CD4-positive, alpha-beta memory T cell (primary cell): ENCODE measurements at places on chromosomes 16 and 17.
A peak's percentile ranks its signal among the peaks of the same experiment; 100 is the strongest.

GRCh38 chr17:79406316-79406715, 204.5 kb downstream of the RBFOX3 start:
- no peak for DNase-seq

DNA sequence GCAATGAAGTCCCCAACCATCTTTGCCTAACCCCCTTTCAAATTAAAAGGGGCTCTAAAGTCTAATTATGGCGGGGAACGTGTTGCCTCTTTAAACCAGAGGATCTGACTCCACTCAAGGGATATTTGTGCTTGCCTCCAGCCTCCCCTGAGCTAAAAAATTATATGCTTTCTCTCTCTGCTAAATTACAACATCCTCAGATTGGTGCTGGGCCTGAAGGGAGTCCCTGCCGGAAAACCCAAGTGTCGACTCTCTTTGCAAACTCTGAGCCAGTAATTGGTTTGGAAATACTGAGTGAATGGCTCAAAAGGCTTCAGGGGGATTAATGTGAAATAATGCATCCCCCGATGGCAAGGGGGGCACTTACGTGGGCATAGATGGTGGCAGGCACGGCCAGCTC, 208.5 kb upstream of the TNRC6C start:
- DNase-seq, result no peak

GRCh38 chr16:65469116-65469515, 347.3 kb upstream of the CDH11 start:
- DNase-seq, result no peak

- no peak for DNase-seq
Observed at GRCh38 chr17:19344311-19345066, 18.0 kb downstream of the B9D1 start.

DNA sequence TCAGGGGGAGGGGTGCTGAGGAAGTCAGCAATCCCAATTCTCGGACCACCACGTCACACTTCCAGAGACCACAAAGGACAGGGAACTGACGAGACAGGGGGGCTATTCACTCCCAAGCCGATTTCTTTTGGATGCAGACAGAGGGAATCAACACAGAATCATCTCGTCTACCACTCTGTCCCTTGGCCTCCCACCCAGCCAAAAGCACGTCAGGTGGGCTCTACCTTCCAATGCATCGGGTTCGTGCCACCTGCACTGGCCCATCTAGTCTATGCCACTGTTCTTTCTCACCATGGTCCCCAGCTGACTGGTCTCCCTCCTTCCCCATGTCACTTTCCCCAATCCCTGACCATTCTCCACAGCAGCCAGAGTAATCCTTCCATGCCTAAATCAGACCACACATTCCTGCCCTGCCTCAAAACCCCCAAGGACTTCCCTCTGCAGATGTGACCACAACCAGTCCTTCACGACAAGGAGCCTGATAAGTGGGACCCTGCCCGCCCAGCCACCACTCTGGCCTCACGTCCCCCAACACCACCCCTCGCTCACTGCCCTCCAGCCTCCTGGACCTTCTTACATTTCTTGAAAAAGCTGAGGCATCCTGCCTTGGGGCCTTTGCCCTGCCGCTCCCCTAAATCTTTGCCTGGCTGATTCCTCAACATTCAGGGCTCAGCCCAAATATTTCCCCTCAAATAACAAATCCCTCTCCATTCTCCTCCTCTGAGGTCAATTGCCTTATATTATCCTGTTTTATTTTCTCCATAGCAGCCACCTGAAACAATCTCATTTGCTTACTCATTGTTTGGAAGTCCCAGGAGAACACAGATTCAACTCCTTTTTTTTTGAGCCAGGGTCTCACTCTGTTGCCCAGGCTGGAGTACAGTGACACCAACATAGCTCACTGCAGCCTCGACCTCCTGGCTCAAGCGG, 70.4 kb downstream of the IL21R start:
- no peak for DNase-seq

GRCh38 chr16:2004795-2005517, 4.7 kb downstream of the ZNF598 start:
- no peak for DNase-seq

DNA sequence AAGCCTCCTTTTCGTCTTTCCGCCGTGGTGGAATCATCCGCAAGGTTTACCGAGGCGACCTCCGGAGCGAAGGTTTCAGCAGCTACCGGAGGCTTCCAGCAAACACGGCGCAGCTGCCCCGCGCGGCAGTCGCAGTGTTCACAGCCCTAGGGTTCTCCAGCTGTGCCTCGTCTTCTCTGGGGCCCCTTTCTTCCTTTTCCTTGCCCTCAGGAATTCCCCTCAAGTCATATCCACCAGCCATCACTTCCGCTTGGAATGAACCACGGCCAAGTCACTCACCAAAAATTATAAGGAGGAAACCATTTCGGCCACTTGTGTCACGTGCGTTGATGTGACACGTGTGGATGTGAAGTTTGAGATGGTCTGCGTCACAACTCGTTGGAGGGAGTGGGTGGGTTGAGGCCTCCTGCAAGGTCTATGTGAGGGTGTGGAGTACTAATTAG, 636 bp upstream of the ERN1 start:
- DNase-seq, result no peak

DNA sequence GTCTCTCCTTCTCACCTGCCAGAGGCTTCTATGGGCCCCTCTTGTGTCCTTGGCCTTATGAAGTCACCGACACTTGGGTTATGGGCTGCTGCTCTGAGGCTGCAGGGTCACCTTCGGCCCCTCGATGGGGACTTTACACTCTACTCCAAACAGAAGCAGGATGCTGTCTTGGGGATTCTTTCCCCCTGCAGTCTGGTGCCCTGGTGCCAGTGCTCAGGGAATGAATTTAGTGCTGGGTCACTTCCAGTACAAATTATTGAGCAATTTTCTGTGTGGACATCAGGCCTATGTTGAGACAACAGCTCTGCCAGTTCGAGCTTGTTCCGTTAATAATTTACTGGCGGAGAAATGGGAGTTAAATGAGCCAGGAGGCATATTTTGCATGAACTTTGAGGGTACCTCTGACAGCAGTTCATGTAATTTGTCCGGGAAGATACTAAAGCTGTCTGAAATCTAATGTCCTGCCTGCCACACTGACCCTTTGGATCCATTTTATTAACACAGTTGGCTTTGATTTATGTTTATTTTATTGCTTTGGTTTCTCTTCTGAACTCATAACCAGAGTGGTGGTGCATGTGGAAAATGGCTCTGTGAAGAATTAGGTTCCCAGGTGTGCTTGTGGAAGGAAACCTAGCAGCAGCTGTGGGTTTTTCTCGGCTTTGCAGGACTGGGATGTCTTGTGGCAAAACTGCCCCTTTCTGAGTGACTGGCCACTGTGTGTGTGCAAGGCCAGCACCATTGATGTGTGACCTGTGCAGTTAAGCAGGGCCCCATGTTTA, 34.1 kb upstream of the DHX8 start:
- no peak for DNase-seq

DNA sequence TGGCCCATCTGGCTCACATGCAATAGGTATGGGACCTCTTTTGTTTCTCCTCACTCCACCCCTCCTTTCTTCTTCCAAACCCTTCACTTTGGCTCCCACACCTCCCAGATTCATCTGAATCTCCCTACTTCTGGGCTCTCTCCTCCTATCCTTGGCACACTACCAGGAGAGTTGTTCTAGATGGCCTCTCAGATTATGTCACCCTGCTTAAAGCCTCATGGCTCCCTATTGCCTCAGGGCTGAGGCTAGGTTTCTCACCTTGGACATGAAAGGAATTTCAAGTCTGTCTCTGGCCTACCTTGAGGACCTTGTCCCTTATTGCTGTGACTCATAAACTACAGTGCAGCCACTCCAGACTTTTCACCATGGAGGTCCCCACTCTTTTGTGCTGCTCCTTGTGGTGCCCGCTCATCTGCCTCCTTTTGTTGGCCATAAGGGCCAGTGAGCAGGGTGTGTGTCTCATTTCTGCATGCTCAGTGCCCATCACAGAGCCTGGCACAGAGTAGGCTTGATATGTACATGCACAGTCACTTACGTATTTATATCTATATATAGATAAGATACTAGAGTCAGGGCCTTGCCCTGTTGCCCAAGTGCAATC, 1.0 kb upstream of the MFAP4 start:
- DNase-seq, result no peak

- DNase-seq, result no peak
Observed at GRCh38 chr16:54648575-54648974, 282.1 kb upstream of the IRX5 start.

GRCh38 chr16:23786964-23787561, 32.2 kb downstream of the CHP2 start:
- DNase-seq, result no peak

DNA sequence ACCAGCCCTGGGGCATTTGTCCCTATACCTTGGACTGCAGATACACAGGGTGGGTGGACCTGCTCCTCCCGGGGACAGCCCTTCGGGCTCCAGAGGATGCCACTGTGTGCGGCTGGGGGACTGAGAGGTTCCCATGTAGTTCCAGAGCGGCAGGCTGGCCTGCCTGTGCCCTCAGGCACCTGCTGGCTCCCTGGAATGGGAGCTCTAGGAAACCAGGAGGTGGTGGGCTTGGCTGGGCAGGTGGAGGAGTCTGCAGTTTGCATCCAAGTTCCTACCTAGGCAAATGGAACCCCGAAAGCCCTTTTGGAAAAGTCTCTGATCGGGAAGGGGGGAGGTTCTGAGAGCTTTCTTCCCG, 982 bp downstream of the DBNDD1 start:
- DNase-seq, result no peak

DNA sequence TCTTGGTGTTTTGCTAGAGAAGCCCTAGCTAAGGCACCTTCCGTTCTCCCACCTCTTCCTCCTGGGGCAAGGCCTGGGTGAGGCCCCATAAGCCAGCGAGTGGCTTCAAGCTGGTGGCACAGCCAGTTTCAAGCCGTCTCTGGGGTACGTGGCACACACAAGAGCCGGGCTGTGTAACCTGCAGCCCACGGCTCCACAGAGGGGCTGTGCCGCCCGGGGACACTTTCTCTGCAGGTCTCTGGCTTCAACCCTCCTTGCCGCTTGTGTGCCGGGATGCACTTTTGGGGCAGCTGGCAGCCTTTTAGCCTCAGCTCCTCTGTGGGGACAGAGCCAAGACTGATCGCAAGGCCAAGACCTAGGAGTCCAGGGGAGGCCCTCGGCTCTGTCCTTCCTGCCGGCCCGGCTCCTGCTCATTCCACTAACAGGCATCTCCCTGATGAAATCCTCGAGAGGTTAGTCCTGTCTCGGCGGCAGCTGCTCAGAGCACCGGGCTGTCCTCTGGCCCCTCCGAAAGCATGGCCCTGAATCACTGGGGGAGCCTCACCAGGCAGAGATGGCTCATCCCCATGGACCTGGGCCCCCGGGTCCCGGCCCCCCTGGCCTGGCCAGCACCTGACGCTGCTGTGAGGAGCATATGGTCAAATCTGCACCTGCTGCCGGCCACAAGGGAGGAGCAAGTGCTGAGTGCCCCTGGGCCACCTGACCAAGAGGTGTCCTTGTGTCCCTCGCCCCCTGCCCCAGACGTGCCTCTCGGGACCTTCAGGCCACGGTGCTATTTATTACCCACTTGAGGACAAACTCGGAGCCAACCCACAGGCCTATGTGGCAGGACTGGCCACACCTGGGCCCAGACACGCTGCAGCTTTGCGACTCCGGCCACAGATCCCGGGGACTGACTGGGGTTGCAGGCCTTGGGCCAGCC, 98.5 kb downstream of the METRNL start:
- DNase-seq, result no peak

DNA sequence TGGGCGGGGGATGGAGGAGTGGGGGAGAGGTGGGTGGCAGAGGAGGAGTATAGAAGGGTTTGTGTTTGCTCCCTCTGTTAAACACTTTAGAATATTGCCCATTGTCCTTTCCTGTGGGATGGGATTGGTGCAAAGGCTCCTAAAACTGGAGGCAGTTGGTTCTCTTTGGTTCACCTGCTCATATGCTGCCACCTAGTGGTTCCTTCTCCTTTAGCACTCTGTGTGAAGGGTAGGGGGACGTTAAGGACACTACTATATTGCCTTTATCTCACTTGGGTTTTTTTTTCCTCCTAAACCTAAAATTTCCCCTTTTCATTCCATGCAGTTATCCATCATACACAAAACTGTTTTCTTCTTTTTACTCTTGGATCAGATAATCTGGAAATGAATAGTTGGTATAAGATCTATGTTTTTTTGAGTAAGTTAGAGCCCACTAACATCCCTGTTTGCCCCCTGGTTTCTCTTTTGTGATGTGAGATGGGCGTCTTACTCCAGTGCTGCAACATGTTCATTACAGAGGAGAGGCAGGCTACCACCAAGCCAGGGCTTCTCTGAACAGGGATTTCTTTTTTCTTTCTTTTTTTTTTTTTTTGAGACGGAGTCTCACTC, 23.8 kb downstream of the SNX11 start:
- DNase-seq, result peak; percentile 50

DNA sequence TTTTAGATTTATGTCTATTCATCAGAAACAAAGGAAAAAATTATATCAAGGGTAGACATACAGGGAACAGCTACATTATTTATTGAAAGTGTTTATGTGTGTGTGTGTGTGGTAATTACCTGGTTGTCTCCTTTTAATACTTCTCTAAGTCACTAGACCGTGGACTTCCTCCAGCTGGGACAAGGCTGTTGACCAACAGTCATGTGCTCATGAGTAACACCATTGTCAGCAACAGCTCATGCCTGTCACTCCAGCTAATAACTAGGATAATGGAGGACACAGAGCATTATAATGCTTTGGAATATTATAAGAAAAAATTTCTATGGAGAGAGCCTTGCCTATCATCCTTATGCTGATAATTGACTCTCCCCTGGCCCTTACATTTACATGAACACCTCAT, 125.3 kb upstream of the SALL1 start:
- no peak for DNase-seq

DNA sequence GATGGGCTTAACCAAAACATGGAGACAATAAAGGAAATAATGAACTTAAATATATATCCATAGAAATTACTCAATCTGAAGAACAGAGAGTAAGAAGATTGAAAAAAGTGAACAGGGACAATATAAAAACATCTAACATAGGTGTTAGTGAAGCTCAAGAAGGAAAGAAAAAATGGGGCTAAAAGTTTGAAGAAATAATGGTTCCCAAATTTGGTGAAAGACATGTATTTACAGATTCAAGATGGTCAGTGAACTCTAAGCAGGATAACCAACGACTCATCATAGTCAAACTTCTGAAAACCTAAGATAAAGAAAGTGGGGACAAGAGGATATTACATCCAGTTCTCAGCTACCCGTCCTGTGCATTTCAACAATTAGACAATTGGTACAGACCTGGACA, 22.6 kb downstream of the SDK2 start:
- DNase-seq, result no peak

DNA sequence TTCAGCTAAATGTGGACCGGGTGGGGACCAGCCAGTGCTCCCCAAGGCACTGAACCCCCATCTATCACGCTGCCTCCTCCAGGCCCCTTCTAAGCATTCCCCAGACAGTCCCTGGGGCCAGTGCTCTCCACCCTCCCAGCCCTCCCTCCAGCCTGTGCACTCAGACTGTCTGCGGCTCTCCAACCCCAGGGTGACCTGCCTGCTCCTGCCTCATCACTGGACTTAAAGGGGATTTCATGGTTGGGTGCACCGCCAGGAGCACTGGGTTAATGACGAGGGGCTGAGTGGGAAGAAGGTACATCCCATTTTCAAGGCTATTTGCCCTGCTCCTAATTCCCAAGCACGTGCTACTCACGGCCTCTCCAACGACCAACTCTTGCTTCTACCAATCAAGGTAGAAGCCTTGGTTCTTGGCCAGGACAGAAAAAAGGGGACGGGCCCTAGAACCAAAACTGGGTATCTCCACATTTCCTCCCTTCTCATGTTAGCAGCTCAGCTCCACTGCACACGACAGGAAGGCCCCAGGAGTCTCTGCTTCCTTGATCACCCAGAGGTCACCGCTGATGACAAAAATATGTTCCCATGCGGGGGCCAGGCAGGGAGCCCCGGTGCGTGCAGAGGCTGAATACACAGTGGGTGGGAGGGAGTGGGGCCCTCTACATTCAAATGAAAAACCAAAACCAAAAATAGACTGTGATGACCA, 3.5 kb upstream of the ABR start:
- DNase-seq, result no peak
